ENCODE measurements at places on chromosomes 12 and 14.

DNA sequence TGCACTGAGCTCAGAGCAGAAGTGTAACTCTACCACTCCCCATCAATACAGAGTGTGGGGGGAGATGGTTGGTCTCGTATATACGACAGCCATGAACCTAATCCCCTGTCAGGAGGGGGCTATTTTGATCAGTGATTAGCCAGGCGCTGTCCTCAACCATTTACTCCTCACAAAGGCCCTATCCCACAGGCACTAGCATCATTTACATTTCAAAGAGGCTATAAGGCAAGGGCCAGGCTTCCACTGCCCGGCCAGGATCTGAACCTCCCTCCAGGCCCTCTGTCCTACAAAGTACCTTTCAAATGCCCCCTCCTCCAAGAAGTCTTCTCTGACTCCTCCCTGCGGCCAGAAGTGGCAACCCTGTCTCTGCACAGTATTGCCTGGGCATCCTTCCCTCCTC lies 74.7 kb downstream of the ITPK1 start:
- DNase-seq: no peak

DNA sequence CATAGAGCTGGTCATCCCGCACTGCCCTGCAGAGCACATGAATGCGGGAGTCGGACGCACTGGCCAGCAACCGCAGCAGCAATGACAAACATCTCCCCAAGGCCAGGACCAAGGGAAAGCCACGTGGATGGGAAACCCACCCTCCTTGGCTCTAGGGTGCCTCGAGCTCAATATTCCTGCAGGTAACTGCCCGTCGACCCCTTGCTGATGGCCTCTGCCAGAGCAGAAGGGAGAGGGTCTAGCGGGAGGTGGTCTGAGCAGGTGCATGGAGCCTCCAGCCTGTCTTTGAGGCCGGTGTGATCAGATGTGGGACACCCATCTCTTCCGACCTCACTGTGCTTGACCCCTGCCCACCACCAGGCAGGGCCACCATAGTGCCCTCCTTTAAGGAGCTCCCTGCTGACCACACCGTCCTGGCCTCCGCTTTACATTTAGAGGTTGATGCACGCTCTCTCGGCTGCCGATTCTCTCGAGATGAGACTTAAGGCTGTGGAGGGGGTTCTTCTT lies 89.7 kb downstream of the PIWIL1 start:
- DNase-seq: no peak

DNA sequence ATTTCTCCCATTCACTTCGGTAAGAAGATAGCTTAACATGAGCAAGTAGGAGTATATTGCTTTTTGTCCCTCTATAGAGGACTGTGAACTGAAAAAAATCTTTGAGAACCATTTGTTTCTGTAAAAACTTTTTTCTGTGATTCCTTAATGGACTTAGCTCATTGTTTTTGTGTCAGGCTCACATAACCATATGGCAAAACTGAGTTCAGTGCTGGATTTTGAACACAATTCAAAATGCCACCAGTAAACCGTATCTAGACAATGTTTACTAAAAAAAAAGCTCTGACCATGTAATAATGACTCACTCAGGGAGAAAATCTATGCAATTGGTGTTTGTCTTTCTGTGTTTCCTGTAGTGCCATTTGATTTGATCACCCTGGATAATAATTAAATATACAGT lies 5.2 kb downstream of the TRHDE start:
- DNase-seq: no peak

DNA sequence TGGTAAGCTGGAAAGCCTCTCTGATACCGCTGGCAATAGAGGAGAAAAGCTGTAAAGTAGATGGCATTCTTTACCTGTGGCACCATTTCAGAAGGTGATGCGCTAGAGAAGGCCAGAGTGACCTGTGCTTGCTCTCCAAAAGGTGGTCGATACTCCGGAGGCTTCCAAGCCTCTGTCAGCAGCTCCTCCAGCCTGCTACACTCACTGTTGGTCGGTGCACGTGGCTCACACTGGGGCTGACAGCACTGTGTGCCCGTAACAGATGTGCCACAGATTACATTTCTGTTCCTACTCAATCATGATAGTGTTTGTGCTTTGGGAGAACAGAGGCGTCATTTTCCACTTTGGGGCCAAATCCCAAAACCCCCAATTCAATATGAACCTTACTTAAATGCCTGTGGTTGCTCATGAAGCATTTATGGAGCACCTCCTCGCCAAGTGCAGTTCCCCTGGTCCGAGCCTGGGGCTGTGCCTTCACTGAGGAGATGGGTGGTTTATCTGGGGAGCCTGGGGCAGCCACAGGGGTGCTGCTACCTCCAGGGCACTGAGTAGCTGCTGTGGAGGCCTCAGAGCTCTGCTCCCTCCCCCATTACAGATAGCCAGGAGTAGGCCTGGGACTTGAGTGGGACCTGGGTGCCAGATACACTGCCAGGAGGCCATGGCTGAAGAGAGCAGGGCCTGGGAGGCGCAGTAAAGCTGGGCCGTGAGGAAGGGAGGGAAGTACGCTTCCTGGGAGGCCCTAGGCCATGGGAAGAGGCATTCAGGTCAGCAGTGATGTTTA lies 26.8 kb downstream of the CCNK start:
- DNase-seq: no peak

DNA sequence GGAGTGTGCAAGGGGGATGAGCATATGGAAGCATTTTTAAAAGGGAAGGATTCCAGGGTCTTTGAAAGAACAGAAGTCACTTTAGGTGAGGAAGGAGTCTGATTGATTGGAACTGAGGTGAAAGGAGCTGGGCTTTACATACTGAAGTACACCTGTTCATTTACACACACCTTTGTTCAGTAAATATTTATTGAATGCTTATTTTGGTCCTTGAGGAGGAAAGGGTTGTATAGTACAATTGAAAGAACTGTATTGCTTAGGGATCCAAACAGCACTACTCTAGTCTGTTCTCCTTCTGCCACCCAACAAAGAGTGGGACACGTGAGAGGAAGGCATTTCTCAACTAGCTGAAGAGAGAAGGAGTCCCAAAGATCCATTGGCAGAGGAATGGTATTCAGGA lies 63.9 kb downstream of the APAF1 start:
- no peak for DNase-seq

DNA sequence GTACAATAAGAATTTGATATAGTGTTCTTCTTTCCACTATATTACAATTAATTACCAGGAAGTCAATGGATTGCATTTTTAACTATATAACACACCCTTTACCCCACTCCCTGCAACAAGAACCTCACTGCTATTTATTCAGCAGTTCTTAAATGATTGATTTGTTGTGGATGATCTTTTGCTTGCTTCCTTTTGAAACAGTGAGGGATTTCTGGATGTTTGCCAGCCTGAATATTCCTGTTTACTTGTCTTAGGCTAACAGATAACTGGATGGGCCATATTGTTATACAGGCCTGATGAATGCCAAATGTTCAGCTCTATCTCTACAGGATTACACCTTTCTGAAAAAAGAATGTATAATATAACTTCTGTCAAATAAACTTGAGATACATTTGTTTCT lies 497.6 kb downstream of the APAF1 start:
- no peak for DNase-seq

DNA sequence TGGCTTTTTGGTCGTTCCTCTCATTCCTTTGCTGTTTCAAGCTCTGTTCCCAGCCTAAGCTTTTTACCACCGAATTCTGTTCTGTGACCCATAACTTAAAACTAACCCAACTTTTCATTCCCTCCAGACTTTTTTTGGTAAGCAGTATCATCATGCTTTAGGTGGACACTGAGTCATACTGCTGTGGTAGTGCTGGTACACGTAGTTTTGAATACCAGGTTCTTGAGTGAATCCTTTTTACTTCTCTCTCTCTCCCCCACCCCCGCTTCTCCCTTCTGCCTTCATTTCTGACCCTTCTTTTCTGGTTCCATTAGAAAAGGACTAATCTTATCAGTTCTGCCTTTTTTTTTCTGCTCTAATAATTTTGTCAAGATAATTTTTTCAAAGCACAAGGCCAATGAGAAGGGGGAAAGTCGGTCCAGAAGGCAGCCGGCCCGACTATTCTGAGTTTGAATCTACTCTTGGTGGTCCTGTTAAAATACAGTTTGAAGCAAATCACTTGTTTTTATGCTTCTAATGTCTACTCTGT lies 2.3 kb upstream of the MDM2 start:
- no peak for DNase-seq

DNA sequence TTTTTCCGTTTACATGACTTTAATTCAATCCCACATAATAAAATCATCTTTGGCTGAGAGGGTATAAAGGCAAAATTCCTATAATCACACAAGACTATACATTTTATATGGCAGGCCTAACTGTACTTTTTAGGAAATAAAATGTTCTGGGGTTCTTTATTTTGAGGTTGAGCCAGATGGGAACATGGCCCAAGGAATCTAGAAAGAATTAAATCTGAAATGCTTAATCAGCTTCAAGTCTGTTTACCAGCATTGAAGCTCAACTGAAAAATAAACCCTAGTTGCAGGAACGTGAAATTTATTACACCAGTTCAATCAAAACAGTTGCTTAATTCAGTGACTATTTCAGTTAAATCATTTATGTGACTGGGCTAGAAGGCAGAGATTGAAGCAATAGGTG lies 191.0 kb upstream of the BTG1 start:
- no peak for DNase-seq

DNA sequence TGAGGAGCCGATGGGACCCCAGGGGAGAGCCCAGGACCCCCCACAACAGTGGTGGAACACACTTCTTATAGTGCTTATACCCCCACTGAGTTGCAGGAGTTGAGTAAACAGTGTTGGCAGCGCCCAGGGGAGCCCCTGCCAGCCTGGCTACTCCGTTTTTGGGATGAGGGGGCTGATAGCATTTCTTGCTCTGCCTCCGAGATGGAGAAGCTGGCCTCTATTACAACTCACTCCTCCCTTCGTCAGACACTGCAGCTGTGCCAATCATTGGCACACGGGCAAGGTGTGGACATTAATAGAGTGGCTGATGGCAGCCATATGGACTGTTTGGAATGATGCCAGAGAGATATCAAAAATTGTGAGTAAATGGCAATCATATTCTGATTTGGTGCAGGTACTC lies 94.9 kb upstream of the TMPO start:
- DNase-seq: no peak

GRCh38 chr14:43729143-43729542 lies 777.9 kb downstream of the FSCB start:
- no peak for DNase-seq

DNA sequence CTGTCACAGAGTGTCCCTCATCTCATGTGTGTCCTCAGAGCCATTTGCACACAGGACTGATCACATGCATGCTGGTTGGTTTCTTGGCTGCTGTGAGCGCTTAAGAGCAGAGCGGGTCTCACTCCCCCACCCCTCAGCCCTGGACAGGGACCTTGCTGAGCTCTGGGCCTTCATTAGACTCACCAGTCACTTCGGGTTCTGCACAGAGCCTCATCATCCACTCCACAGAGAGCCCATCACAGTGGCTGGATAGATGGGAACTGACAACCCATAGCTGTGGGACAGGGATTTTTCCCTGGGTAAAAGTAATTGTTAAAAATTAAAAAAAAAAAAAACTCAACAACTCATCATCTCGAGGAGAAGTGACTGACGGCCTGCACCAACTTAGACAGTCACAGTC lies 8.2 kb downstream of the GLRX5 start:
- DNase-seq: no peak

DNA sequence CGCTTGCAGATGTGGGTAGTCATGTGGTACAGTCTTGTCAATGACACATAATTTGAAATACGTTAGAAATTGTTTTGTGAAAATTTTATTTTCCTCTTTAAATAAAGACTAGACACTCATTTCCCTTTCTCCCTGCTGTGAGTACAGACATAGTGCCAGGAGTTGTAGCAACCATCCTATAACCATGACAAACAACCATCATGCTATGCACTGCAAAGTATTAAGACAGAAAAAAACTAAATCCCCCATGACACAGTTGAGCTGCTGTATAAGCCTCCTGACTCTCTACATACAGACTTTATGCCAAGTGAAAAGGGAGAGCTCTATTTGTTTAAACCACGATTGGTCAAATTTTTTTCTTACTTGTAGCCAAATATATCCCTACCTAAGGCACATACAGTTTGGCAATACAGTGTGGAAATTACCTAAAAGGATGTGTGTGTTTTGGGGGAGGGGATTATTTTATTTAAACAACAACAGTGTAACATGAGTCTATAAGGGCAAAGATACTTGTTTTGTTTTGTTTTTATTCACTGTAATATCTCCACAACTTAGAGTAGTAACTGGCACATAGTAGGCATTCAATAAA lies 45.0 kb upstream of the KRR1 start:
- DNase-seq: no peak

- no peak for DNase-seq
Observed at GRCh38 chr14:56603648-56604047, 24.1 kb downstream of the TMEM260 start.

DNA sequence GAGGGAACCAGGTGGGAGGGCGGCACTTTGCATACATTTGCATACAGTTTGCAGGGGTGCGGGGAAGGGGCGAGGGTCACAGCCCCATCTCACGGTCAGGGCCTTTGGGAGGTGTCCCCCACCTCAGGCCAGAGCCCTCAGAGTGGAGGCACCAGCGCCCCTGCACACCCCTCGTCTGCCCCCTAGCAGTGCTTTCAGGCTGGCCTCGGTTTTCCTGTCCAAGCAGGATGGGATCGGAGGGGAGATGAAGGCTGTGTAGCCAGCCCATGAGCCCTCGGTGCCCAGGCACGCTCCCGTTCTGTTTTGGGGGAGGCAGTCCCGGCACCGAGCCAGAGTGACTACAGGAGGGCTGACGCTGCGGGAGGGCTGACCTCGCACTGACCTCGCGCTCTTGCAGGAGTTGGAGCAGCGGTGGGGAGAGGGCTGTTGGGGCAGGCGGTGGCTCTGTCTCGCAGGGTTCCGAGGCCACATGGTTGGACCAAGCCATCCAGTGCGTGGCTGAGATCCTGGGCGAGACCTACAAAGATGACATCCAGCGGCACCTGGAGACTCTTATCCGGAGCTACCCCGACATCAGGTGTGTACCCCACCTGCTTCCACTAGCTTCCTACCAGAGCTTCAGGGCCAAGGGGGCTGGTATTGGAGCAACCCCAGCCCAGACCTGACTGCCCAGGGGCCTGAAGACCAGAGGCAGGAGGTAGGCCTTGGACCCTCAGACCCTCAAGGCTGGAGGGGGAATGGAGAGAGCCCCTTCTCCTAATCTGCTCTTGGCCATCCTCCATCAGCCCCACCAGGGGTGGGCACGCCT lies 13.6 kb downstream of the EXOC3L4 start:
- no peak for DNase-seq

DNA sequence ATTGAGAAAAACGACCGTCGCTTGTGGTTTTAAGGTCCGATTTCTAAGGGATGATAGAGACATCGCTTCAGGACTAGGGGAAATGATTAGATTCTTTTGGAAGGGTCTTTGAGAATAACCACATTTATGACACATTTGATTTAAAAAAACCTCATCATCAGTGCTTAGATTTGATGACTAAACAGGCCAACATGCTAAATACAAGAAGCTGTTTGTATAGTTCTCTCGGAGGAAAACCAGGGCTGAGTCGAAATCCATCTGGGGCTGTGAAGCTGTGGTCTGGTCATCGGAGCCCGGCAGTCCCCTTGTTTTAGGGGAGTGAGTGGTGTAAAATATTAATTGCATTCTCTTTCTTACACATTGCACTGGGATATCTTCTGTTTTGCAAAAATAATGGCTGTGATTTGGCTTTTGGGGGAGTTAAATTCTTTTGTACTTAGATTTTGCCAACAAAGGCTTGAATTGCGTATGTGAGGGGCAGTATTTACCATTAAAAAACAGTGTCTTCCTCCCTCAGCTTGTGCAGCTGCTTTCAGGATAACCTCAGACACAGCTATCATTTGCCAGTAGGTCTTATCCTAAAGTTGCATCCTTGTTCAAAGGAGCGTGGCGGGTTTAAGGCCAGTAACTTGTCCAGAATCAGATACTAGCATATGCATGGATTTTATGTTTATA lies 550 bp downstream of the GNG2 start:
- no peak for DNase-seq

- no peak for DNase-seq
Observed at GRCh38 chr12:21438643-21439042, 1.2 kb downstream of the PYROXD1 start.
